ENCODE measurements at places on chromosomes 12 and 14.

DNA sequence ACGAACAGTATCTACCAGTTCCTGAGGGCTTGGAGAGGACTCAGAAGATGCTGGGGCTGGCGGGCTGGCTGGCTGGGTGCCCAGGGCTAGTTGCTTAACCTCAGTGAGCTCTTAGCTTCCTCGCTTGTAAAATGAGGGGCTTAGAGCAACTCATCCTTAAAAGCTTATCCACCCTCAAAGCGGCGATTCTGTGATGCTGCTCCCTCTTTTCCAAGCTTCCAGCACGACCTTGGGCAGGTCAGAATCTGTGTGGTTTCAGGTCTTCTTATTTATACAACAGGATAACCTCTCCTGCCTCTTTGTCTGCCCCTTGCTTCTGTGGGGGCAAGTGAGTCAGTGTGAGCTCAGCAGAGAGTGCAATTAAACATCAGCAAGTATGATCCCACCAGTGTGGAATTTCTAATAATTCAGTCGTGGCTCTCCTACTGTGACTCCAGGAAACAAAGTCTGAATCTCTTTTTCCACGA is 281.8 kb downstream of the KSR2 start:
- DNase-seq = no peak

DNA sequence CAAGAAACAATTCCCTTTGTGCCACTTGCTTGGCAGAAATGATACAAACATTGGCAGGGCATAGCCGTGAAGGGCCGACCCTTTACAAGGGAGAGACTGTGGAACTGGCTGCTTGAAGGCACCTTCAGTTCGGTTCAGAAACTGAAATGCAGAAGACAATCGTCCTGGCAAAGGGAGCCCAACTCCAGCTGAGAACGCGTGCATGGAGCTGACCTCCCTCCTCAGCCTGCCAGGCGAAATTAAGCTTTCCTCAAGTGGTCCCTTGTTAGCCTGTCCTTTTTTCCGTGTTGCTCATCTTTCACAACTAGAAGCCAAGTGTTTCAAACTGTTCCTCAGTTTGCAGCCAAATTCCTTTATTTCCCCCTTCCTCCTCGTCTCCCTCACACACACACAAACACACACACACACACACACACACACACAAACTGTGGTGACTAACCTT is 8.1 kb downstream of the LGR5 start:
- DNase-seq = no peak

- DNase-seq = no peak
Measured at GRCh38 chr14:77281852-77282410, 10.9 kb upstream of the NGB start.

DNA sequence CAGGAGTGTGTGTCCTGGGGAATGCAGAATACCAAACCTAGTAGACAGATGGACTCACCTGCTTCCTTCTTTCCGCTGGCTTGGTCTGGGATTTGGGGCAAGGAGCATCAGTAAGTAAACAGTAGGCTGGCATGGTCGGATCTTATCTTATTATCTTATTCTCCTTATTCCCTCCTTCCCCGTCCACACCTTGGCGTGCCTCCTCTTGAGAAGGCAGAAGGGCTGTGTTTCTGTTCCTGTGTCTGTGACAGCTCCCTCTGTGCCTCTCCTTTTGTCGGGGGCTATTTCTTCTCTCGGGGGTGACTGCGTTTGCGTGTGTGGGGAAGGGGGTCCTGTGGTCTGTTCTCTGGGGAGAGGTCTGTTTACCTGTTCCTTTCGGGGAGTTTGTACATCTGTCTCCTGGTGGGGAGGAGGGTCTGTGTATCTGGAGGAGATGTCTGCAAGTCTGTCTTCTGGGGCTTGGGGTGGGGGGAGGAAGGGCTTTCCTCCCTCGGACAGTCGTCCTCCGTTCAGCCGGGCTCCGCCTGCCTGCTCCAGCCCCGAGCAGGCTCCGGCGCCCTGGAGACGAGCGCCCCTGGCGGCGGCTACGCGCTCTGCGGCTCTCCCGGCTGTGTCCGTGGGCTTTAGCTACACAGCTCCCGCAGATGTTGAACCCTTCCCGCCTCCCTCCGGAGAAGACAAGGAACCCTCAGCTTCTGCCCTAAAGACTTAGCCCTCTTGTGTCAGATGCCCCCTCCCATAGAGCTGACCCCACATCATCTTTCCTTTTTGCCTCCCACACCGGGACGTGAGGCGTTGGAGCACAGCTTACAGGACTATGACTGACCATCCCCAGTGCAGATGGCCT is 4.4 kb downstream of the KRT86 start:
- DNase-seq = peak; percentile 88

GRCh38 chr12:64445490-64445889 is 6.4 kb upstream of the TBK1 start:
- no peak for DNase-seq

- no peak for DNase-seq
Measured at GRCh38 chr12:3746758-3747157, 6.2 kb downstream of the CRACR2A start.

DNA sequence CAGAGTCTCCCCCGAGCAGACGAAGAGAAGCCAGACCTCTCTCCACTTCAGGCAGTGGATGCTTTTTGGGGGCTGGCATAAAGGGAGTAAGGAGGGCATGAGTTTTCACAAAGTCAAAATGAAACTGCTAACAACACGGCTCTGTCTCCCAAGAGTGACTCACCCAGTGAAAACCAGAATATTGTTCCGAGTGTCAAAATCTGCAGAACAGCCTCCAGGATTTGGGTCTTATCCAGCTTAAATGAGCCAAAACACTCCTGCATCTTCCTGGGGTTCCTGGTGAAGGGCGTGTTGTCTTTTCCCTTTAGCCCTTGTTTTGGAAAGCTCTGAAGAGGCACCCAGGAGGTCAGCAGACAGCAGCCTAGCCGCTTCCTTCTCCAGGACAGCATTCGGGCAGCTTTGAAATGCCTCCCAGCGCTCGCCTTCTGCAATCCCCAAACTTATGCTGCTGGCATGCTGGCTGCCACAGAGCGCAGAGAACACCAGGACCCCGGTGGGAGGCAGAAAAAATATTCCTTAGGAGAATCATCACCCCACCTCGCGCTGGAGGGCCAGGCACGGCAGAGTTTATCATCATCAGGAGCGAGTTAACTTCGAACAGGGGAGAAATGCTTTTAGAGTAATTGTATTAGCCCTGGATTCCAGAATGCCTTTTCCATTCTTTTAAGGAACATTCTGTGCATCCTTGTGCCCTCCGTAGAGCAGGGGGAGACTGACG is 117.7 kb upstream of the NCOR2 start:
- peak; percentile 76 for DNase-seq

DNA sequence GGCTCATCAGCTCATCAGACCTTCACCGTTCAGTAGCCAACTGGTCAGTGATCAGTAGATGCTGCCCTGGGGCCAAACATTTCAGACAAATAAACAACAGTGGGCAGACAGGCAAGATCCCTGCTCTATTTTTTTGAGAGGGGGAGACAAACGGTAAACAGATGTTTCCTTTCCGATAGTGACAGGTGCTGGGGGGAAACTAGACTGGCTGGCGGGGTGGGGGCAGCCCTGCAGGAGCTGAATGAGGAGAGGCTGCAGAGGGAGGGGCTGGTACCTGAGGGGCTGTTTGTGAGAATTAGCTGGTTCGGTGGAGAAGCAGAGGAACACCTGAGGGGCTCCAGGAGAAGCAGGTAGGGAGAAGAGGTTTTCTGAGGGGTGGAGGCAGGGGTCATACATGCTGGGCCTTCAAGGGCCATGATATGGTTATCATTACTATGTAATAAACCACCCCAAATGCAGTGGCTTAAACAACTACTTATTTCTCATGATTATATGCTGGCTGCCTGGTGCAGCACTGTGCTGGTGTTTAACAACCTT is 8.2 kb upstream of the GOLGA3 start:
- no peak for DNase-seq

DNA sequence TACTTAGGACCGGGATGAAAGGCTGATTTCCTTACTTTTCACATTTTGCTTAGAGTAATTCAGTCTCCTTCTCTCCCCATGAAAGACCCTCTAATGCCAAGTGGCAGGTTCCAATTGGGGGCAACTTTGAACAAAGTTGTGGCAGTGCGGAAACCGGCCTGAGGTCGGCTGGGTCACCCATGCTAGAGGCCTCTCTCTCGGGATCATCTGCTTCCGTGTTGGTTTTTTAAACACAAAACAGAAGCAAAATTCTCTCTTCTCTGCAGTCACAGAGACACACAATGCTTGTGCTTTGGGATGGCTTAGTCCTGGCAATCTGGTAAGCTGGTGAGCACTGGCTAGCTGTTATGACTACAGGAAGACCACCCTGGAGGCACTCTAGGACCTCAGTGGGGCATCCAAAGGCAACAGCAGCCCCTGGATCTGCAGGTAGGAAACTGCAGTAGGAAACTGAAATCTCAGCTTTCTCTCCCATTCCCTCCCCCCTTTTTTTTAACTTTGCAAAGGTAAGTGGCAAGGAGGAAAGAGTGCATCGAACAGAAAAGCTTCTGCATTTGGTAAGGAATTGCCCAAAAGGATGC is 102.1 kb downstream of the BCL11B start:
- no peak for DNase-seq

GRCh38 chr14:94966344-94966743 is 191.0 kb downstream of the DICER1 start:
- DNase-seq = no peak

GRCh38 chr12:67434671-67435370 is 165.7 kb downstream of the CAND1 start:
- DNase-seq = peak; percentile 88

DNA sequence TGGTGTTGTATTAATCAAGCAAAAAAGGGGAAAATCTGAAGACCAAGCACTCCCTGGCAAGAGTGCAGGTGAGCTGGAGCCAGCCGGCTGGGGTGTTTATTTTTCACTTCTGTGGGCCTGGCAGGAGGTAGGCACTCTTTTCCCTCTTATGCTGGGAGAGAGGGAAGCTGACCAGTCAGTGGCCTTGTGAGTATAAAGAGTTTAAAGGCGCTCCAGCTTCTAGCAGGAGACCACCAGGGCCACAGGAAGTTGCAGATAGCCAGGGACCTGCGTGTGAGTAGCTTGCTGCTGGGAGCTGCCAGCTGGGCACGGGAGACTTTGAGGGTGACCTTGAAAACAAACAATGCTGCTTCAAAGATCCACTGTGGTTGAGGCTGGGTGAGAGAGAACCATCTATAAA is 217.4 kb upstream of the PWP1 start:
- DNase-seq = no peak

DNA sequence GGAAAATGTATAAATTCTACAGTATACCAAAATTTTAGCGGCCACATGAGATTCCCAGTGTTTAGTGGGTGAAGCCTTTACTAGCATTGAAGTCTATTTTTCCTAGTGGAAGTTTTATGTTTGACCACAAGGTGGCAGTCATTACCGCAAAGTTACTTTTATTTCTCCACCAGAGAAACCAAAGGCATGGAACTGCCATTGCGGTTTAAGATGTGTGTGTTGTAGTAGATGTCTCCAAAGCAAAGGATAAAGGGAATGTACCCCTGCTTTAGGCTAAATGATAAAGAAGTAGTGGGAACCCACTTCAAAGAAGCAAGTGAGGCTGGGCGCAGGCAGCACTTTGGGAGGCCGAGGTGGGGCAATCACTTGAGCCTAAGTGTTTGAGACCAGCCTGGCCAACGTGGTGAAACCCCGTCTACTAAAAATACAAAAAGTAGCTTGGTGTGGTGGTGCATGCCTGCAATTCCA is 140.5 kb downstream of the PRKCH start:
- peak; percentile 90 for DNase-seq

DNA sequence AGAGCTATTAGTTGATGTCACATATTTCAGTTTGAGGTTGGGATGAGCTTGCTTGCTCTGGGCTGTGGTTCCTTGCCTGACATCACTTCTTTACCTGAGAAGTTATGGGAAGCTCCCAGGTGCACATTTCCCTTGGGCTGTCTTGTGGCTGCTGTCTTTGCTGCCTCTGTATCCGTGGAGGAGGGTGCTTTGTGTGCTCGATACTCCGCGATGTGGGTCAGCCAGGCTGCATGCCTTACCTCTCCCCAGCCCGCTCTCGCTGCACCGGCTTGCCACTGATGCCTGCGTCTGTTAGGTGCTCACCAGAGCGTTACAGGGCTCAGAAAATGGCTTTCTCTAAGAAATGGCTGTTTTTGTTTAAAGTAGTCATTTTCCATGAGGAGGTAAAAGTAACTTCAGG is 19.6 kb downstream of the PELI2 start:
- DNase-seq = no peak

DNA sequence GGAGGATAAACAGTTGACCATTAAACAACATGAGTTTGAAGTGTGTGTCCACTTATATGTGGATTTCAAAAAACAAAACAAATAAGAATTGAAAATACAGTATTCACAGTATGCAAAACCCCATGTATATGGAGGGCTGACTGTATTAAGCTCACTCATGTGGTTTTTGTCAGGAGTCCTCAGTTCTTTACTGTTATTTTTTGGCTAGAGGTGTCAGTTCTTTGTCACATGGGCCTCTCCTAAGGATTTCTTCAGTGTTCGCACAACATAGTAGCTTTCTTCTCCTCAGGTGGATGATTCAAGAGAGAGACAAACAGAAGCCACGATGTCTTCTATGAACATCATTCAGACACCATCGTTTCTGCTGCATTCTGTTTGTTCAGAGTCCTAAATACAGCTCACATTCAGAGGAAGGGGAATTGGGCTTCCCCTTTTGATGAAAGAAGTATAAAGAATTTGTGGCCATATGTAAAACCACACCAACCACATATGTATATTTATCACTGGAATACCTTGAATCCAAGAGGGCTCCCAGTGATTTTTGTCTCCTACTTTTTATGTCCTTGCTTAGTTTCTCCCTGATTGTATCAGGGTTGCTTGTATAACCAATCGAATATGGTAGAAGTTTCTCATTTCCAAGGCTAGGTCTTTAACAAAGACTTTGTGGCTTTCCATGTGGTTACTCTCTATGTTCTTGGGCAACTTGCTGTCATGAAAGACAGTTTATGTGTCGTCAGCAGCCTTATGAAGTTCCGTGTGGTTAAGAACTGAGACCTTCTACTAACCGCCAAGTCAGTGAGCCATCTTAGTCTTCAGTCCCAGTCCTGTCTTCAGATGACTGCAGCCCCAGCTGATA is 18.9 kb downstream of the MNAT1 start:
- DNase-seq = no peak

DNA sequence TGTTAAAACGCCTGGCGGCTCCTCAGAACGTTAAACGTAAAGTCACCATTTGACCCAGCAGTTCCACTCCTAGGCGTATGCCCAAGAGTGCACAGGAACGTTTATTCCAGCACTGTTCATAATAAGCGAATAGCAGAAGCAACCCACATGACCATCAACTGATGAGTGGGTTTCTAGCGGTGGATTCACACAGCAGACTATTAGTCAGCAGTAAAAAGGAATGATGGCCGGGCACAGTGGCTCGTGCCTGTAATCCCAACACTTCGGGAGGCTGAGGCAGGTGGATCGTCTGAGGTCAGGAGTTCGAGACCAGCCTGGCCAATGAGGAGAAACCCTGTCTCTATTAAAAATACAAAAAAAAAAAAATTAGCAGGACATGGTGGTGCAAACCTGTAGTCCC is 22.4 kb upstream of the FBRSL1 start:
- no peak for DNase-seq

DNA sequence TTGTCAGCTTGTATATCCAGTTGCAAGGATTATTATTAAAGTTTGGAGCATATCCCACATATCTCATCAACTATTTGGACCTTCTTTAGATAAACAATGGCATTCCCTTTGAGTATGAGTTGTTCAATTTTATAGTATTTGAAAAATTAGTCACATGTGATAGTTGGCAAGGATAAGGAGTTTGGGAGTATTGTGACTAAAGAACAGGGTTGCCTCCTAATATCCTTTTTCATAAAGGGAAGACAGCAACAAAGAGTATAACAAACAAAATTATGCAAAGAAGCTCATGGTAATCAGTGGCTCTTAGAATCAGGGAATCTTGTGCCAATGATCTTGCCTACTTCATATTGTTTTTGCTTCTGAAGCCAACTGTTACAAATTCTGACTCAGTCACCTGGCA is 31.2 kb upstream of the KCNH5 start:
- DNase-seq = no peak
